Kidney capillary endothelial cell (primary cell): ENCODE measurements at places on chromosomes 6 and 20.

DNA sequence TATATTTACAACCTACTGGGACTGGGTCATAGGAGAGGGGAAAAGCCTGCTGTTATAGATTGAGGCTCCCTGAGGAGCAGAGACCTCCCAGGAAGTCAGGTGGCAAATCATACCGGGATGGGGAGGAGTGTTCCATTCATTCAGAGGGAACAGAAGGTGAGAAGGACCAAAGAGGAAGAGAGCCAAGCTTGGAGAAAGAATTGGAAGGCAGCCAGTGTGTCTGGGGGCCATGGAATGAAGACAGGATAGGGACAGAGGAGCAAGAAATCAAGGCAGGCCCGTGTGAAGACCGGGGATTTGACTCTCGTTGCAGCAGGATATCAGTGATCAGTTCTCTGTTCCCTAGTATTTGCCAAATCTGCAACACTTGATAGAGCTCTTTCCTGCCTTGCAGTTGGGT is 5.7 kb upstream of the ZNF217 start:
- no peak for DNase-seq

DNA sequence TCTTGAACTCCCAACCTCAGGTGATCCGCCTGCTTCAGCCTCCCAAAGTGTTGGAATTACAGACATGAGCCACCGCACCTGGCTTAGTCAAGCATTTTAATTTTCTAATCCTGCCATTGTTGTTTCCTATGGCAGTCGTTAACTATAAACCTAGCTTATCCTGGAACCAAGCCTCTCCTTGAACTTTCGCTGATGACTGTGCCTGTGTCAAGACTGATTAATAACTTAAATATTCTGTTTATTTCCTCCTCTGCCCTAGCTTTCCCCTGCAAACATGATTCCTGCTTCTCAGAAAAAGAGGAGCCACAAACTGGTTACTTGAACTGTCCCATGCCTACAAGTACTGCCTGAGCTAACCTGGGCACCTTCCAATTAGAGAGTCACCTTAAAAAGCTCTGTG is 1.5 kb downstream of the VNN1 start:
- DNase-seq: peak; percentile 26

- peak; percentile 40 for DNase-seq
Measured at GRCh38 chr6:144285798-144286502, 815 bp downstream of the UTRN start.

- DNase-seq: no peak
Measured at GRCh38 chr20:61682996-61683681, 382.5 kb downstream of the TAF4 start.

DNA sequence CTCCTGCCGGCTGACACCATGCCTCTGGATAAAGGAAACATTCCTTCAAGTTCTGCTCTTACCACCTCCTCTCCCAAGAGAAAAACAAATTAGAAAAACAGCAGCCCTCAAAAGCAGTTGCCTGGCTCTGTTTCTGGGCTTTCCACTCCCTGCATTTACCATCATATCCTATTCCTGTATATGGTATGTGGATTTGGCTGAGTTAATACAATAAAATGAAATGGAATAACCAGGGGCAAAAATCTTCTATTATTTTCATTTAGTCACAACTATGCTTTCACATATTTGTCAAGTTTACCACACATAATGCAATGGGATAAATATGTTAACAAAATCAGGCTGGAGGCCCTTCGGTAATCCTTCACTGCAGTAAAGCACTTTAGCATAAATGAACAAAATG is 34.3 kb downstream of the COL12A1 start:
- DNase-seq: no peak

- peak; percentile 43 for DNase-seq
Measured at GRCh38 chr6:119742188-119742803, 392.7 kb upstream of the MAN1A1 start.

DNA sequence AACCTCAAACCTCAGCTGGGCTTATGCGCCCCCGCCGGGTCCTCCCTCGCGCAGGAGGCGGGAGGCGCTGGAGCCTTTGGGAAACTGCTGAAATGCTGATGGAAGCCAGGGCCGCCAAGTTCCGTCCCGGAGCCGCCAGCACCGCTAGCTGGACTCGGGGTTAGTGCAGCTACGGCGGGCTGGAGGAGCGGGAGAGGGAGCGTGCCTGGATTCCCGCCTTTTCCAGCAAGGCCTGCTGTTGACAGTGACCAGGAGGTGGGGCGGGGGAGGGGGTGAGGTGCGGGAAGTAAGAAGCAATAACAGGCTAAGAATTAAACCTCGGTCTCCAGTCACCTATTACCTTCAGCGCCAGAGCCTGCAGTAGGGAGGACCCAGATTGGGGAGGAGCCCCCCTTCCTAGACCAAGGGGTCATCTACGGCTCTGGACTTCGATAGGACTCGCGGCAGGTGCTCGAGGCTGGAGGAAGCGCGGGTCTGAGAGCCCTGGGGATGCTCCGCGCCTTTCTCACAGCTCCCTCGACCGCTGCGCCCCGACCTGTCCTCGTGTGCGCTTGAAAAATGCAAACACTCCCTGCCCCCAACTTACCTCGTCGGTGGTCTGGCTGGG is 20.5 kb downstream of the COL9A1 start:
- DNase-seq: no peak

- peak; percentile 95 for DNase-seq
Measured at GRCh38 chr6:167153521-167153959, 4.2 kb downstream of the GPR31 start.

DNA sequence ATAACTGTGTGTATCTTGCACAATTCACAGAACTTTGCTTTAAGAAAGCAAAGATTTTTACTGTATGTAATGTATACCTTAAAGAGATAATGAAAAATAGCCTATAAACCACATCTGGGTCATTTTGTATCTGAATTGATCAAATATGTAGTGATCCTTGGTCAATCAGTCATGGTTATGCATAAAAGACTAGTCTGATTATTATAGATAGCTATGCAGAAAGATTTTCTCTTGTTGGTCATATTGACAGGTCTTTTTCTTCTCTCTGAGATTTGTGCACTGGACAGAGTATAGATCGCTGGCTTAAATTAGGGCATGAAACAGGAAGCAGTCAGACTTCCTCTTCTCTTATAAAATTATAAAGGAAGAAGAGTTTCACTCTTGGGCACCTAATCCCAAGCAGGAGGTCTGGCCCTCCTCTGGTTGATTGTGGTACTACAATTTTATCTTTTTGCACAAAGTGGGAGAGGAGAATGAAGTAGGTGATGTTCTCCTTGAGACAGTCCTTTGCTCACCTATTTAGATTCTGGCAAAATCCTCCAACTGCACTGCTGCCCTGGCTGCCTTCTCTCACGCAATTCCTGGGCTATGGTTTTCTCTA is 380.9 kb upstream of the RGS17 start:
- peak; percentile 15 for DNase-seq

DNA sequence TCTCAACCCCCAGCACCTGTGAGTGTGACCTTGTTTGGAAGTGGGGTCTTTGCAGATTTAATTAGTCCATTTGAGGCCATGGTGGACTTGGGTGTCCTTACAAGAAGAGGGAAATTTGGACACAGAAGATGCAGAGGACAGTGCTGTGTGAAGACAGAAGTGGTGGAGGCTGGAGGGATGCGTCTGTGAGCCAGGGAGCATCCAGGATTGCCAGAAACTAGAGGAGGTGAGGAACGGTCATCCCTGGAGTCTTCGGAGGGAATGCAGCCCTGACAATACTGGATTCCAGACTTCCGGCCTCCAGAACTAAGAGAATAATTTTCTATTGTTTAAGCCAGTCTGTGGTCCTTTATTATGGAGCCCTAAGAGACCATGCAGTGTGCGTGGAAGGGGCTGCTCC is 22.9 kb upstream of the NPBWR2 start:
- no peak for DNase-seq

DNA sequence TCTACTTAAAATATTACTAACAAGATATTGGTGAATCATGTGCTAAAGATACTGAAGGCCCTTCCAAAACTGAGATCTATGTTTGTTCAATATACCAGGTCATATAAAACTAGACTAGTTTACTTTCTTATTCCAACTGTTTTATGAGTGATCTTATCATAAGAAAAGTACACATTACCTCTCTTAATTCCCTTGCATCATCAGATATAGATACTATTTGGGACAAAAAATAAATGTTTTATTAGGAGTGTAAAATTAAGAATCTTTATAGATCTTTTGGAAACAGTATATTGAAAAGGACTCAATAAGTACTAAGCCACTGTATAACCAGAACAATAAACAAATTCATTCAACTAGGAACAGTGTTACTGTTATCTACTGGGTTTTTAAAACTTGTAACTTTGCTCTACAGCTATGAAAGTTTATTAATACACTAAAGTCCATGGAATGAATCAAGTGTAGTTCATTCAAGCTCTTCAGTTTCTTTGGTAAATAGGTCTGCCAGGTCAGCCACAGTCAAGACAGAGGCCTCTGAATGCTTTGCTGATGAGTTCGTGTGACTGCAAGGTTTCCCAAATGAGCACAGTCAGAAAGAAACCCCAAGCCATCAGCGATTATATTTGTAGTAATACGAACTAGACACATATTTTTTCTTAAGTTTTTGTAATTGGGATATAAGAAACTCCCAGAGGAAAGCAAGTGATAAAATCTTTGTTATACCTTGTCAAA is 71.8 kb upstream of the FBXO30 start:
- no peak for DNase-seq

GRCh38 chr6:132494954-132495353 is 18.0 kb downstream of the STX7 start:
- no peak for DNase-seq

DNA sequence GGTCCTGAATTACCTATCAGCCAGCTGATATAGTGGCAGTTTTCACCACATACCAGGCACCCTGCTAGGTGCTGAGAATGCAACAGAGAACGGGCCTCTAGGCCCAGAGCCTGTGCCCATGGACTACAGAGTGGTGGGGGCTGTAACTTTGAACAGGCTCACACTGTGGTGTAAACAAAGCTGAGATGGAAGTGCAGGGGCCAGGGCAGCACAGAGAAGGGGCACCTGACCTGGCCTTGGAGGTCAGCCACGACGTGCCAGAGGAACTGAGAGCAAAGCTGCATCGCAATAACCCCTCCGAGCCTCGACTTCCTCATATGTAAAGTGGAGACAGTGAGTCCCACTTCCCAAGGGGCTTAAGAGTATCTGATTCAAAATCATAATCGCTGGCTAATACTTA is 105.8 kb downstream of the MAFB start:
- no peak for DNase-seq

DNA sequence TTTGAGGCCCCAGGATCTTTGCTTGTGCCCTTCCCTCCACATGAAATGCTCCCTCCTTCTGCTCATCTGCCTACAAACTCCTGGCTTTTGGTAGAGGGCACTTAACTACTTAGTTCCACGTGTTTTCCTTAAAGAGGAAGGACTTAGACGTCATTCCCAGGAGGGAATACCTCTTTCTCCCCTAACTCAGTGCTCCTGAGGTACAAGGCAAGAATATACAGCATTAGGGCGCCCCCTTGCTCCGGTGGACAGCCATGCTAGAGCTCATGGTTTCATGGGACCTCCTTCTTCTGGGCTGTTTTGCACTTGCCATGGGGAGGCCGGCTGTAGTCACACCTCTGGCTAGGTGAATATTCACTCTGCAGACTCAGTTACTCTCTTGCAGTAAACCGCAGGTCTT is 93.8 kb upstream of the LY86 start:
- DNase-seq: peak; percentile 24

- DNase-seq: no peak
Measured at GRCh38 chr6:53378208-53378607, 29.5 kb upstream of the ELOVL5 start.

DNA sequence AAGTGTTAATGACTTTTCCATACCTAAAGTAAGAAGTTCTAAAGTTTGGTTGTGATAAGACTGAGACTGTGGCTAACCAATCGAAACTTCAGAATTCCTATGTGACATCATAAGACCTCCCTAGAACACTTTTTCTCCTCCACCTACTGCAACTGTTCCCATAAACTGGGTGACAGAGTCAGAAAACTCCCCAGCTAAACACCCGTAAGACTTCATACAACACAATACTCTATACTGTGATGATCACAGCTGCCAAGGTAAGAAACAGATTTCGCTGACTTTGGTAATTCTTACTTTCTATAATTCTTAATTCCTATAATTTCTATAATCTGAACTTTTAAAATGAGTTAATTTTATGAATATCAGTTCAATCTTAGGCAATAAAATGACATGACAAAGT is at the start of gene PLN:
TSS of gene PLN (plus strand) at position 161 of the 400 bp plus-strand sequence. CDS start 10,626 bp downstream, outside the sequence.
- no peak for DNase-seq

GRCh38 chr20:58714923-58715351 is 22.3 kb downstream of the NPEPL1 start:
- no peak for DNase-seq

GRCh38 chr6:4128748-4129147 is 6.6 kb downstream of the ECI2 start:
- no peak for DNase-seq

DNA sequence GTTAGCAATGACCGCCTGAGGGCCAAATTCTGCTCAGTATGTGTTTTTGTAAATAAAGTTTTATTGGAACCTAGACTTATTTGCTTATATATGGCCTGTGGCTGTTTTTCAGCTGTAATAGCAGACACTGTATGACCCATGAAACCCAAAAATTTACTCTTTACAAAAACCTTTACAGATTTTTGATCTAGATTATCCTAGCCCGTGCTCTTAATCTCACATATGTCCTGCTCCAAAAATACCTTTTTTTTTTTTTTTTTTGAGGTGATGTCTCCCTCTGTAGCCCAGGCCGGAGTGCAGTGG is 148.0 kb upstream of the ZNF217 start:
- DNase-seq: no peak

- no peak for DNase-seq
Measured at GRCh38 chr6:63553900-63554299, 18.4 kb upstream of the LOC128125822 start.

DNA sequence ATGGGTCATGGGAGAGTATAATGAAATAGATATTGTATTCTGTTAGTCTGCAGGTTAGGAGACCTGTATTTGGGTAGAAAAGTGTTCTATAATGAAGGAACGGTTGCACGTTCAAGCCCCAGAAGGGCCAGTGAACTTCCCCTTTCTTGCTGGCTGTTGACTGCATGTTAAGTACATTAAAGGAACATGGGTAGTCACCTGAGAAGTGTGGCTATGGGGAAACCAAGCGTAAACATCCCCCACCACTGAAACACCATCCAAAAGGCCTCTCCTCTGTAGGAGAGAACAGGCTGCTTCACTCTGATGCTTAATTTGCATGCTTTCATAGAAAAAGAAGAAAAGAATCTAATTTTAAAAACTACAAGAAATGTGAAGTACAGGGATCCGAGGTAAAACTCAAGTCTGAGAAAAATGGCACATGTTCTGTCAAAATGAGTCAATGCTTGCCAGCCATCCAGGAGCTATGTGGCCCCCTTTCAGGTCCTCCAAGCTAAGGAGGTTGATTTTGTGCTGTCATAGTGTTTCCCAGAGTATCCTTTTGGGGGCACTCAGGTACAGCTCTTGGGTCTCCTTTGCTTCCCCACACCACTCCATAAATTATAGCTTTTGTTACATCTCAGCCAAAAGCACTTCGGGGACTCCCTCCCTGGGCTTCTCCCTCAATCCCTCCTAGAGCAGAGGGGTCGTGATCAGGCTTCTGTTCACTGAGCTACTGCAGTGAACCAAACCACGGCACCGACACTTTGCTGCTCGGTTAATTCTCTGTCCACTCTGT is 283.7 kb upstream of the AGPAT4 start:
- no peak for DNase-seq

DNA sequence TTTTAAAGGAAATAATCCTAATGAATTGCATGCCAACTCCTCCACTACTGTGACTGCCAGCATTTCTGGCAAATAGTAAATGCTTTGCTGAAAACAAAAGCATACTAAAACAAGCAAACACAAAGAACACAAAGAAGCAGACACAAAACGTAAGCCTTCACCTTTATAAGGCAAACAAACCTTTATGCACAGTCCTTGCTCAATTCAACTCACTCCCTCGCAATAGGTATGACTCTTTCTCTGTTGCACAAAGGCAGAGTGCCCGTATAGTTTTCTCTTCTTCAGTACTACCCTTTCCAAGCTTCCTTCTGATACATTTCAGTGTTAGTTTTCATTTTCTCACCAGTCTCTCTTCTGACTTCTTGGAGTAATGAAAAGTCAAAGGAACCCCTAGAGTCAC is 63.9 kb downstream of the PDE10A start:
- DNase-seq: no peak
